ENCODE measurements at places on chromosomes 6 and 20.

GRCh38 chr20:8829256-8829655 is 239.6 kb upstream of the PLCB4 start:
- no peak for DNase-seq

GRCh38 chr20:53826597-53827291 is 233.1 kb upstream of the ZNF217 start:
- no peak for DNase-seq

- DNase-seq = no peak
These were observed 14.9 kb downstream of the FGD2 start for GRCh38 chr6:37020381-37020780.

DNA sequence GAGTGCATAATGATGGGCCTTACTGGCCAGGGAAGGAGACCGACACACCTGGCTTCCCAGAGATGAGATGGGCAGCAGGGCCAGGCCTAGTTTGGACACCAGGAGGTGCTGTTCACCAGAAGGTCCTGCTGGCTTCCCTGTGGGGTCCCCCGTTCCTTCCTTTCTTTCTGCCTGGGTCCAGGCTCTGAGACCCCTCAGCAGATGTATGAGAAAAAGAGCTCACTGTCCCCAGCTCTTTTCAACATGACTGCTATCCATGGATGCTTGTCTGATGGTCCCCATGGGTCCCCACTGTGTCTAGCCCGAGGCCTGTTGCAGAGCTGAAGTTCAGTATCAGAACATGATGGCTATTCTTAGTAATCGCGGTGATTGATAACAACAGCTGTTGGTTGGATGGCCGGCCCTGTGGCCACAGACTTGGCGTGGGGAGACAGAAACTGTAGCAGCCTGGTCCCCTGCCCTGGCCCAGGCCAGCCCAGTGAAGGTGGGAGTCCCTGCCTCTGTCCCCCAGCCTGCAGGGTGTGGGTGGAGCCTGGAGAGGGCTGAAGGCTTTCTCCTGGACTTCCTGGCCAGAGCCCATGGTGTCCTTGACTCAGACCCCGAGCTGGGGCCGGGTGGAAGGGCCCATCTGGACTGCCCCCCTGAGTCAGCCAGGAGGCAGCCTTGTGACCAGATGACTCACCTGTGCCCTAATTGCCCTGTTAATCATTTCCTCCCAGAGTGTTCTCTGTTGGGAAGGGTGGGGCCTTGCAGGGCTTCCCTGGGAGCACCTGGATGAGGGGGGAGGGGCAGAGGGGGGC is 9.9 kb upstream of the BAK1 start:
- peak; percentile 39 for DNase-seq

DNA sequence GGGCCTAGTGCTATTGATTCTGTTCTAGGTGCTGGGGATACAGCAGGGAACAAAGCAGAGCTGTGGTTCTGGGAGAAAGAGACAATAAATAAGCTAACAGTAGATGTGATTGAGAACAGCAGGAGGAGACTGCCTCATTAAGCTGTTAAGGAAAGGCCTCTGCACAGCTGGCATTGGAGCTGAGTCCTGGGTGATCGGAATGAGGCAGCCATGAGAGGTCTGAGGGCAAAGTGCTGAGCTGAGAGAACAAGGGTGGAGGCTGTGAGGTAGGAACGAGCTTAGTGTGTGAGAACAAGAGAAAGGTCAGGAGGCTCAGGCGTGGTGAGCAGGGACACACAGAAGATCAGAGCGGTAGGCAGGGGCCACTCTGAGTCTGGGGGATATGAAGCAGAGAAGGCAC is 18.3 kb downstream of the DDX27 start:
- no peak for DNase-seq

All from activated naive CD4-positive, alpha-beta T cell treated with Interleukin-2 at 50 U/mL for 16 hours (primary cell).